ENCODE measurements at places on chromosomes 12 and 14.

DNA sequence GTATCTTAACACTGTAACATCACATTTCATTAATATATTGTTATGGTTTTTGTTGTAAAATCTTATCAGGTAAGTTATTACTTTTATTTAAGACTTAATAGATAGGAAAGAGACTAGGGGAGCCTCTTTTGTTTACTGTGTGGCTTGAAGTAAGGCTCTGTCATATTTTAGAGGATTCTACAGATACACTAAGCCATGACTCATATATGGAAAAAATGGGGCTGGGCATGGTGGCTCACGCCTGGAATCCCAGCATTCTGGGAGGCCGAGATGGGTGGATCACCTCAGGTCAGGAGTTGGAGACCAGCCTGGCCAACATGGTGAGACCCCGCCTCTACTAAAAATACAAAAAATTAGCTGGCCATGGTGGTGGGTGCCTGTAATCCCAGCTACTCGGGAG lies 23.6 kb upstream of the NPFF start:
- DNase-seq, result no peak

DNA sequence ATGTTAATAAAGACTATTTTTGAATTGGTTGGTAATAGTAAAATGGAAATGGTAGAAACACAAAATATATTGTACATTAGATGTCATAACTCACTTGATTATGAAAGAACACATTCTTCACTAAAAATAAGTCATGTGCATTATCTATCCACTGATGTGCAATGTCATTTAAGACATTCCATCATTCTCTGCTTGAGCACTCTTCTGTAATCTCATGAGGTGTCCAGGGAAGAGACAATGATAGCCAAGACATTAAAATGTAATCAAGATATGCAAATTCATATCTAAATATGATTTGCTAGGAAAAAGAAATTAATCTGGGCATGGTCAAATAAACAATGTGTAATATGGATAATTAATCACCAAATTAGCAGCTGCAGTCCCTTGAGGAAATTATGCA lies 422.5 kb downstream of the BTG1 start:
- no peak for DNase-seq

- peak; percentile 92 for DNase-seq
These were observed at the start of gene PLEKHG3 for GRCh38 chr14:64704143-64704742. Gene PLEKHG3 (plus strand): TSS chr14:64704424. CDS start chr14:64727632, 23,208 bp downstream.

DNA sequence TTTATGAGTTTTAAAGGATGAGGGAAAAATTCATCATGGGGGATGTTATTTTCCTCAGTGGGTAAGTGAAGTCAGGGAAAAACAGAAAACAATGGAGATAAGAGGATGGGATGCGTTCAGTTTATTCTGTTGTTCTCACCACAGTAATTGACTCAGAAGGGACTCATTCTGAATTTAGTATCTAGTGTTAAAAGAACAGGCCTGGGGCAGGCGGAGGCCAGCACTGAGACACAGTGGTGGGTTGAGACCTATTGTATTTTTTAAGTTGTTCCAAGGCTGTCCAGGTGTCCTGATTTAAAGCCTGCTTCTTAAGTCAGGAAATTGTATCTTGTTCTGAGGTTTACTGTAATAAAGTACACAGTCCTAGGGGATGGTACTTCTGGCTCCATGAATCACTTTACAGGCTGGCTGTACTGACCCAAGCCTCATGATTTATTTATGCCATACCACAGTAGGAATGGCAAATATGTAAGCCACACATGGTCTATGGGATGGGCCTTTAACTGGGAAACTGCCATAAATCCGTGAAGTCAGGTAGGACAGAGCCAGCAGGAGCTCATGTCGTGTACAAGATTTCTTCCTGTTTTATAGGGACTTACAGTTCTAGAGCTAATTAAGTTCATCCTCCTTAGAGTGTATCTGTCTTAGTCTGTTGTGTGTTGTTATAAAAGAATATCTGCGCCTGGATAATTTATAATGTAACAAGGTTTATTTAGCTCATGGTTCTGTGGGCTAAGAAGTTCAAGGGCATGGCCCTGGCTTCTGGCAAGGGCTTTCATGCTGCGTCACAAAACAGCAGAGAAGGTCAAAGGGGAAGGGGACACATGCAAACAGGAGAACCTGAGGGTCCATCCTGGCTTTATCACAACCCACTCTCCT lies 244.1 kb downstream of the FBXL14 start:
- no peak for DNase-seq

DNA sequence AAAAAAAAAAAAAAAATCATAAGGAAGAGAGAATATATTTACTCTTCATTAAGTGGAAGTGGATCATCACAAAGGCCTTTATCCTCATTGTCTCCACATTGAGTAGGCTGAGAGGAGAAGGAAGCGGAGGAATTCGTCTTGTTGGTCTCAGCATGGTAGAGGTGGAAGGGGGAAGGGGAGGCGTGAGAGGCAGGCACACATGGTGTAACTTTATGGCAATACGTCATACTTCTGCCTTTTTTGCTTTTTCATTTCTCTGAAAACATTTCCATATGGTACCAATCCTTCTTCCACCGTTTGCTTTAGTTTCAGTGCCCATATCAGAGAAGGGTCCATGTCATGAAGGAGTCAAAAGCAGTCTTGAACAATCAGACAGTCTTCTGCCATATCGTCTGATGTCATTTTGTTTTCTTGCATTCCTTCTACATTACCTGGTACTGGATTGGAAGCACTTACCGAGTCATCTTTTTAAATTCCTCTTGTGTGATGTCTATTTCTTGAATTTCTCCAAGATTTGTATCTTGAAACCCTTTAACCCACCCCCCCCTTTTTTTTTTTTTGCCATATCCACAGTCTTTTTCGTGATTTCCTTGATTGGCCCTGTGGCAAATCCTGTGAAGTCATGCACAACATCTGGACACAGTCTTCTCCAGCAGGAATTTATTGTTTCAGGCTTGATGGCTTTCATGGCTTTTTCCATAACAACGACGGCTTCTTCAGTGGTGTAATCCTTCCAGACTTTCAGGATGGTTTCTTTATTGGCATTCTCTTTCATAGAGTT lies 8.9 kb downstream of the FUT8 start:
- DNase-seq, result no peak

DNA sequence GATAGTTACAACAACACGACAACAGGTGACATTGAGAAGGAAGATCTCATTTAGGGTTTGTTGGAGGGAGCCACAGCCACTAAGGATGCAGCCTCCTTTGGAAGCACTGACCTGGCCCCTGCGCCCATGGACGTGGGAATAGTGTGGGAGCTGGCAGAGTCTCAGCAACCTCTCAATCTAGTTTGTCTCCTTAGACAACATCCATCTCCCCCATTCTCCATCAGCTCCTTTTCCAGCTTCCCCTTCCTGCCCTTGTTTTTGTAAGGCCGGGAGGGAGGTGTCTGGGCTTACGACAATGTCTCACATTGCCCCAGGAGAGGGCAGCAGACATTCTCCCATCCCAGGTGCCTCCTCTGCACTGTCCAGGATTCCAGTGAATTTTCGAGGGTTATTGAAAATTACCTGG lies 170.2 kb upstream of the PZP start:
- no peak for DNase-seq

- DNase-seq, result peak; percentile 33
These were observed 380.1 kb downstream of the ALG10 start for GRCh38 chr12:34402228-34402898.

GRCh38 chr12:67818459-67818903 lies 169.9 kb downstream of the DYRK2 start:
- DNase-seq, result no peak

- no peak for DNase-seq
These were observed 110.9 kb downstream of the TSPAN9 start for GRCh38 chr12:3187846-3188770.

GRCh38 chr12:27797301-27798025 lies 17.4 kb upstream of the MANSC4 start:
- DNase-seq, result no peak

GRCh38 chr14:96424109-96424989 lies 32.4 kb downstream of the AK7 start:
- peak; percentile 51 for DNase-seq

DNA sequence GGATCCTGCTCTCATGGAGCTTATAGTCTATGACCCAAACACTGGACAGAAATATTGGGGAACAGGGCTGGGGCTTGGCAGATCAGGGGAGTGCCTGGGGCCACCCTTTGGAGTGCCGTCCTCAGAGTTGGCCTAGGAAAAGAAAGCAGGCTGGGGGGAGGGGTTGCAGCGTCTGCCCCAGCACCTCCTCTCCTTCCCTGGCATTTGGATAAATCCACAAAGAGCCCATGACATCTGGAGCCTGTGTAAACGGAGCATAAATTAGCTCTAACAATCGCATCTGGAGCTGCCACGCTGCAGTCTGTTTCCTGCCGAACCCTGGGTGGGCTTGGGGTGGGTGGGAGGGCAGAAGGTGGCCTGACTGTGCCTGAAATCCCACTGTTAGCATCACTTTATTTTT lies 63.8 kb downstream of the MVK start:
- no peak for DNase-seq

- DNase-seq, result no peak
These were observed 799 bp downstream of the SLC38A6 start for GRCh38 chr14:60981633-60982455.

DNA sequence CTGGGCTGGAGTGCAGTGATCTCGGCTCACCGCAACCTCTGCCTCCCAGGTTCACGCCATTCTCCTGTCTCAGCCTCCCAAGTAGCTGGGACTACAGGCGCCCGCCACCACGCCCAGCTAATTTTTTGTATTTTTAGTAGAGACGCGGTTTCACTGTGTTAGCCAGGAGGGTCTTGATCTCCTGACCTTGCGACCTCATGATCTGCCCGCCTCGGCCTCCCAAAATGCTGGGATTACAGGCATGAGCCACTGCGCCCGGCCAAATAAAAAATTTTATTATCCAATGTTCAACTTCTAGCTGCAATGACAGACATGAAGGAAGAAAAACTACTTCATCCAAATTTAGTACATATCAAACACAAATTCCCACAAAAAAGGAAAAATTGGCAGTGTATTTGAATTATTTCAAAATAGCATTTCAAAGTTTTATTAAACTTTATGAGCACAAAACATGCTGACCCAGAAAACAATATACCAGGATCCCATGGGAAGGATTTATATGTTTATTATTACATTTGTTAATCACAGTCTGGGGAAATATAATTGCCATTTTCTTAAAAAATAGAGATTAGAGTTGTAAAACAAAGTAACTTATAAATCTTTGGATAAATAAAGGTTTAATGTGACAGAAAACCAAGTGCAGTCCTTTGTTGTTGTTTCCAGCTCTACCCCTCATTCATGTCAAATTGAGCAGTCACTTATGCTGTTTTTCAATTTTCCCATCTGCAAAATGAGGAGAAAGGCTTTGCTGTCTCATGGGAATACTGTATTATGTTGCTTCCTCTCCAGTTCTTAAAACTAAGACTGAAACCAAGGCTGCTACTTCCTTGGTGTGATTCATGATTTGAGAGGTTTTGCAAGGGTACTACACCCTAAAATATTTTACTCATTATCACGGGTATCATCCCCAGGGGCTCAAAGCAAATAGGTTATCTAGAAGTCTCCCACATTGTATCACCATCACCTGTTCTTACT lies 155.2 kb upstream of the AVPR1A start:
- DNase-seq, result no peak

DNA sequence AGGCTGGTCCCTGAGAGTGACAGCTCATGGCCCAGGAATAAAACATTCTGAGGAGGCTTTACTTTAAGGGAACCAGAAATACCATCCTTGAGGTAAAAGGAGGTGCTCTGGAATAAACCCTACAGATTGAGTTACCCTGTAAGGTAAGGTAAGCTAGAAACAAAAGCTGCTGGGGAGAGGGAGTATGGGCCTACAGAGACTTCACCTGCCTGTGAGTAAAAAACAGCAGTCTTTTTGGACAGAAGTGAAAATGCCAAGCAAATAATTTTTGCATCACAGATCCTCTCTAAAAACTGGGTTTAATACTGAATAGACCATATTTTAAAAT lies 41.2 kb downstream of the CORO1C start:
- no peak for DNase-seq

GRCh38 chr12:120483621-120484020 lies 12.3 kb upstream of the DYNLL1 start:
- no peak for DNase-seq

DNA sequence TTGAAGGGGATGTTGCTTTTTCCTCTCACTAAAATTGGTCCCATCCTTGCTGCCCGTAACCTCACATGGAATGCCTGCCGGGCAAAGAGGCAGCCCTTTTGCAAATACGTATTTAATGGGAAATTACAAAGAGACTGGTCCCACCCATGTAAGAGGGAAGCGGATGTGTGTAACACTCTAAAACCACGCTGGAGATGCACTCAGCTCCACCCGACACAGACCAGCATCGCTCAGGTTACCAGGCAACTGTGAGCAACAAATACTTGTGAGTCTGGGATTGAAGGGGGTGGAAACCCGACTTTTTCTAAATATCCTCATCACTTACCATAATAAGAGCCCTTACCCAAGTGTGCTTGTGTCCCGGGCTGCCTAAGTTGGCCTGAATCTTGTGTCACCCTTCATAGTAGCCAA lies 47.7 kb downstream of the ELK3 start:
- no peak for DNase-seq

- DNase-seq, result no peak
These were observed 33.3 kb upstream of the ACTN1 start for GRCh38 chr14:69012256-69012953.

DNA sequence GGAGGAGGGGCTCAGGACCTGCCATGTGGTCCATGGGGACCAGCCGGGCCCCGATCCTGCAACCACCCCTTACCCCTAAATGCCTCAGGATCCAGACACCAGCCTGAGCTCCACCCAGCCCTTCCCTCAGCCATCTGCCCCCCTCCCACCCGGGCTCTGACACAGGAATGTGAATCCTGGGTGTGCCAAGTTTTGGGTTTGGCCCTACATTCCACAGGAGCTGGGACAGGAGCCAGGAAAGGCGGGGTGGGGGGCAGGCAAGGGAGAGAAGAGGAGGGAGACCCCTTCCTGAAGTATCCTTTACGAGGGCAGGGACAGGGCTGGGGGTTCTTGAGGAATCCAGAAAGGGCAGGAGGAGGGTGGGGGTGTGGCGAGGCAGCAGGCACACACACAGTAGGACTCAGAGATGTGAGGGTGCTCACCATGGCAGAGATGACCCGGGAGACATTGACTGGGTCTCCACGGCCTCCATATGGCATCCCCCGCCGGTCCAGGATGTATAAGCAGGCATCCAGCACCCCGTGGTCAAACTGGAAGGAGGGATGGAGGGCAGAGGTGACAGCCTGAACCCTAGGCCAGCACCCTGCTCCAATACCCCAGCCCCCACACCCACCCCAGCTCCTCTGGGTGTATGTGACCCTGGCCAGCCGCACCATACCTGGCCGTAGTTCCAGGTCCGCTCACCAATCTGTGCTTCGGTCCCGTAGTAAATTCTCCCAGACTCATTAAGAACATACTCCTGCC lies 3.5 kb downstream of the TGM1 start:
- DNase-seq, result no peak

GRCh38 chr12:119208626-119209061 lies 29.9 kb downstream of the HSPB8 start:
- no peak for DNase-seq

Measured in left lobe of liver (tissue), 2 donors.